ENCODE measurements at places on chromosomes 5 and 9. TPM values are rescaled to one million over a fixed set of nuclear protein-coding genes. Genes with fewer than 3 reads are reported as not detected.

Gene GZMA
- 1.4 TPM for total RNA-seq

Gene LTC4S
- total RNA-seq = 1.8 TPM

Gene SH2D3C
- 11.6 TPM for total RNA-seq

Gene IFNE
- total RNA-seq = 1.3 TPM

Gene CNOT8
- total RNA-seq = 71.4 TPM

- no peak for DNase-seq
Observed at GRCh38 chr5:14369780-14370179, 211.8 kb upstream of the OTULINL start.

DNA sequence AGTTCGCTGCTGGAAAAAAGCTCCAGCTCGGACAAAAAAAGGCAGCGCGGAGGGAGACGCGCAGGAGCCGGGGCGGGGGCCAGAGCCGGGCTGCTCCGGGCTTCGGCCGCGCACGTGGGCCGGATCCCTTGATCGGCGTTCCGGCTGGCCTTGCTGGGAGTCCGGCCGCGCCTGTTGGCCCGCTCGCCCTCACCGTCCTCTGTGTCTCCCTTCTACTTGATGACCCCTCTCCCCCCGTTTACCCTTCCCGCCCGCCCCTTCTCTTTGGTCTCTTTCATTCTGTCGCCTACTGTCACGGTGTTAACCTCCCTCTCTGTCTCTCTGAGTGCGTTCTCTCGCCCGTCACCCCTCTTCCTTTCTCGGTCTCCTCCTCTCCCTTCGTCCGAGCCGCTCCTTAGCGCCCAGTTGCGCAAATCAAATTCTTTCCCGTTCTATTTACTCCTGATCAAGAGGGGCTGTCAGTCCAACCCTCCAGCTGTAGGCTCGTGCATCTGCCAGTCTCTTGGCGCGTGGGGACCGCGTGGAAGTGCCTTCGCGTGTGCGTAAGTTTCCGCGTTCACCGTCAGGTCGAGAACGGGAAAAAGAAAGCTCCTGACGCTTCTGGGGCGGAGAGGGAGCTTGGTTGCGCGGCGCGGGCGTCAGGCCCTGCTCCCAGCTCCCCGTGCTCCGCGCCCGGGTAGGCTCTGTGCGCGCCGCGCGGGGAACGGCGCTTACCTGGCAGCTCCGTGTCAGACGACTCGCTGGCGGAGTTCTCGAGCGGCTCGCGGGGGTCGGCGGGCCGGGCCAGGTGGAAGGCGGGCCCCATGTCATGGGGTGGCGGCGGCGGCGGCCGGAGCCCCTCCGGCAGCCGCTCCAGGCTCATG is 798 bp downstream of the PITX1 start:
- no peak for DNase-seq

- no peak for DNase-seq
Observed at GRCh38 chr9:86822006-86822801, 125.1 kb downstream of the GAS1 start.

- no peak for DNase-seq
Observed at GRCh38 chr5:112923148-112923917, 1.3 kb upstream of the REEP5 start.
